ENCODE measurements at places on chromosomes 5 and 9.

- no peak for DNase-seq
These were observed 28.5 kb upstream of the UNC5A start for GRCh38 chr5:176781638-176782570.

DNA sequence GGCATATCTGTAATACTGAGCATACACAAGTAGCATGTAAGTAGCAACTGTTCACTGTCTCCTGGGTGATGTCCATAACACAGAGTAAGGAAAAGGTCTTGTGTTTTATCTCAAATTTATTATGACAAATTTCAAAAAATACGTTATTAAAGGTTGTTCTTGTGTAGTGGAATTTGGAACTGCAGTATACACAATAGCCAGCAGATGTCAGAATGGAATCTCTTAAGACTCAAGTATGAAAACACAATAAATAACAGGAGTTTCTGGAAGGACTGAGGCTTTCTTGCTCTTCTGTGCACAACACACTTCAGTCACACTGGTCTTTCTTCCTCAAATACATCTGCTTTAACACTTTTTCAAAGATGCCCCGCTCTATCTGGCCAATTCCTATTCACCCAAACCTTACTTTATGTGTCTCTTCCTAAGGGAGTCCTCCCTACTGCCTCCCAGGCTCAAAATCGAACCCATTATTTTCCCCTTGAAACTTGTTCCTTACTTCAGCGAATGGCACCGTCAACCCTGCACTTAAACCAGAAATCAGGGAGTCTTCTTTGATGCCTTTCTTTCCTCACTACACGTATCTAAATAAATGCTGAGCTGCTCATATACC, 6.5 kb upstream of the FBXO10 start:
- no peak for DNase-seq

DNA sequence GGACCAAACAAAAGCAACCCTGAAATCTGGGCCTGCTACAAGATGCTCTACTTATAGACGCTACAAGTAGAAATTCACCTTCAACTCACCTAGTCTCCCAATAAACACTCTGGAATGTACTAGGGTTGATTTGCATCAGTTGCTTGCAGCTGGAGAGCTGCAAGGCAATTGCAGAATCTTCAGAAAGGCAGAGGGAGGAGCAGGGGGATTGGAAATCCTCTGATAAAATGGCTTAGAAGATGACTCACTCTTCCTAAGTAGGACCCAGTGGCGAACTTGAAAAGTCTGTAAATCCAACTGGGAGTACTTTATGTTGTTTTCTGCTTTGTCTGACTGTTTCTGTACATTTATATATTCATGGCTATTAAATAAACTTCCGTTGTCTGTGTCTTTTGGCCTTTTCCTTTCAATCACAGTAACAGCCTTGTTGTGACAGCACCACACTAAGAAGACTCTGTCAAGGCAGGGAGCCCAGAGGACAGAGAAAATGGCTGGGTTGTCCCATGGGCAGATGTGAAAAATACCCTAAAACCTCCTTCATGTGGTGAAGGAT, 14.7 kb upstream of the MLLT3 start:
- DNase-seq = no peak

GRCh38 chr5:77427998-77428397, 64.1 kb downstream of the WDR41 start:
- DNase-seq = no peak

DNA sequence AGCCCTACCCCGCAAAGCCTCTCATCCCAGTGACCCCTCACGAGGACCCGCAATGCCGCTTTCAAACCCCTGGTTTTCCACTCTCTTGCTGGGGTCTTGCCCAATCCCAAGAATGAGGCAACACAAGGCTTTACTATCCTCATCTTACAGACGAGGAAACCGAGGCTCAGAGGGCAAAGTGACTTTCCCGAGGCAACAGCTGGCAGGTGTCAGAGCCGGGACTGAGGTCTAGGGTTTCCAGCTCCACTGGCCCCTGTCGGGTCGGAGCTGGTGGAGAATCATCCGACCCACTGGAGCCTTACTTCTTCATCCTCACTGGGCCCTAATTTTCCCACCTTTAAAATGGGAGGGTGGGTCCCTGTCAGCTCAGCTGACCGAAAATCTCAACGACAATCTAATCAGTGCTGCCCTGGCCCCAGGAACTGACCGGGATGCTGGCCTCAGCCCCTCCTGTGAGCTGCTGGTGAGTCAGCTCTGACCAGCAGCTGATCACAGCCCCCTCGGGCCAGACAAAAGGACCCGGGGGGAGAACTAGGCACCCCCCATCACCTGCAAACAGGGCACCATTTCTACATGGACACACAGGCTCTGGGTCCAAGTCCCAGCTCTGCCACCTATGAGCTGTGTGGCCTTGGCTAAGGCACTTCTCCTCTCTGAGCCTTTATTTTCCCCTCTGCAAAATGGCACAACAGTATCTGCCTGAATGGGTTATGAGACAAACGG, 72.7 kb upstream of the STXBP1 start:
- no peak for DNase-seq

GRCh38 chr5:154858972-154859871, 795 bp downstream of the CNOT8 start:
- DNase-seq = no peak
